Astrocyte (in vitro differentiated cells and primary cell): ENCODE measurements at places on chromosomes 2 and 18. TPM values are rescaled to one million over a fixed set of nuclear protein-coding genes. Genes with fewer than 3 reads are reported as not detected.

Gene AQP12A
- not detected in 2 replicates for total RNA-seq

Gene INO80B
- total RNA-seq, result 19.2 and 23.2 TPM in 2 replicates

DNA sequence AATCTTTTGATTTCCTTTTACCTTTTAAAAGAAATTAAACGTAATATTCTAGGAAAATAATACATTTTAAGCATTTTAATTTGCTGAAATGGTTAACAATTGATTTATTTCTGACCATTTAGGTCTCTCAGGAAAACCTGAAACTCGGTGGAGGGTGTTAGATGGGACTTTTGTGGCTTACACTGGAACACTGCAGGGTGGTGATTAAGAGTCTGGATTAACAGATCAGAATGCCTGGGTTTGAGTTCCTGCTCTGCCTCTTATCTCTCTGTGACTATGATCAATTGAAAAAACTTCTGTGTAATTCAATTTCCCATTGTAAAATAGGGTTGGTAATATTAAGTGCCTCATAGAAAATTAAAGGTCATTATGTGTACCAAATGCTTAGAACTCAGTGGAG lies 168.7 kb downstream of the UBE2E3 start:
- no peak for DNase-seq
- H3K4me3 ChIP-seq, result no peak overlapping the region
- H3K36me3 ChIP-seq, result no peaks in the 10 kb centered on the region
- H3K4me1 ChIP-seq, result no peaks in the 10 kb centered on the region
- no peak overlapping the region for H3K27ac ChIP-seq
- H3K27me3 ChIP-seq, result no peaks in the 10 kb centered on the region

GRCh38 chr2:237553948-237554347 lies 12.4 kb upstream of the PRLH start:
- H3K4me1 ChIP-seq, result no peaks in the 10 kb centered on the region
- no peak for DNase-seq
- no peaks in the 10 kb centered on the region for H3K27me3 ChIP-seq
- H3K36me3 ChIP-seq, result peaks cover 60% of the 10 kb centered on the region
- no peak overlapping the region for H3K4me3 ChIP-seq

DNA sequence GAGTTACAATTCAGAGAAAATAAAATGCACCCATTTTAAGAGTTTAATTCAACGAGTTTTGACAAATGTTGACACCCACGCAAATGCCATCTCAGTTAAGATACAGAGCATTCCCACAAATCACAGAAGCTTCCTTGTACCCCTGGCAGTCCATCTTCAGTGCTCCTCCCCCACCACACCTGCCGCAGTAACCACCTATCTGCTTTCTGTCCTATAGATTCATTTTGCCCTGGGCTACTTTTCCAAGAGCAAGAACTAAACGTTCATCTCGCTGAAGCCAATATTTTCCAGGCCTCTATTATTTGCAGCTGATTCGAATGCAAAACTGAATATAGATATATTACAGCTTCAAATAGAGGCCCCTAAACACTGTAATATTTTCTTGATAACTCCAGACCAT lies 13.4 kb upstream of the HPCAL1 start:
- H3K27me3 ChIP-seq, result no peaks in the 10 kb centered on the region
- no peak overlapping the region for H3K4me3 ChIP-seq
- peaks cover 26% of the 10 kb centered on the region for H3K4me1 ChIP-seq
- DNase-seq, result no peak
- H3K27ac ChIP-seq, result no peak overlapping the region

Gene ACTR3
- 488 and 495 TPM in 2 replicates for total RNA-seq
